Hematopoietic multipotent progenitor cell treated with erythropoietin and hydrocortisone succinate and interleukin-3 and kit ligand, for 6 days (in vitro differentiated cells): ENCODE measurements at places on chromosomes 12 and 14.
A peak's percentile ranks its signal among the peaks of the same experiment; 100 is the strongest.

GRCh38 chr14:64478634-64479250 lies 13.4 kb downstream of the AKAP5 start:
- DNase-seq: peak; percentile 64

- DNase-seq: peak; percentile 32
Measured at GRCh38 chr12:49121047-49121696, 10.0 kb downstream of the TUBA1B start.

DNA sequence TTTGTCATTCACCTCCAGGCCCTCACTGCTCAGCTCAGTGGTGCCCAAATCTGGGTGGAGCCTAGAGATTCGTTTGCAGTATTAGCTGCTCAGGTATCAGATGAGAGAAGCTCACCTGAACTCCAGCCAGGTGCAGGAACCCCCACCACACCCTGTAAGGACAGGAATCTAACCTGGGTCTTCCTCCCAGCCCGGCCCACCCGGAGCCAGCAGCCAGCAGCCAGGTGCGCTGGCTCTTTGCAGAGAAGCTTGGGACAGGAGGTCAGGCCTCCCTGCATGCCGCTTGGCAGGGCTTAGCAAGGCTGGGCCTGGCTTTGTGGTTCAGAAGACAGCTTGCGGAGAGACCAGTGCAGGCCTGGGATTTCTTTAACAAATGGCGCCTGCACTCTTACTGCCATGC lies 125.6 kb upstream of the MYL2 start:
- no peak for DNase-seq

DNA sequence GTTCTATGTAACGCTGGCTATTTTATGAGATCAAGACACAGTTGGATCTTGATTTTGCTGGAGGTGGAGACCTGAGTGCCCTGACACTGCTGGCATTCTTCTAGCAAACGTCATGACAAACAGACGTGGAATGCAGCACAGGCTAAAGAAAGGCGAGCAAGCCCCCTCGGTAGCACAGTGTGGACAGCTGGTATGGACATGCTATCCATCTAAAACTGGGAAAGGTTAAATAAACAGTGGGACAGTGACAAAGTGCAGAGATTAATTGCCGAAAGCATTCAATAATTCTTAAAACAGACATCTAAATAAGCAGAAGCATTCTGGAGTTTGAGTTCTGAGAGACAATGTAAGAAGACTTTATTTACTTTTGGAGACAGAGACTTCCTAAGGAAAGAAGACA lies 237.2 kb downstream of the FBXL14 start:
- no peak for DNase-seq

DNA sequence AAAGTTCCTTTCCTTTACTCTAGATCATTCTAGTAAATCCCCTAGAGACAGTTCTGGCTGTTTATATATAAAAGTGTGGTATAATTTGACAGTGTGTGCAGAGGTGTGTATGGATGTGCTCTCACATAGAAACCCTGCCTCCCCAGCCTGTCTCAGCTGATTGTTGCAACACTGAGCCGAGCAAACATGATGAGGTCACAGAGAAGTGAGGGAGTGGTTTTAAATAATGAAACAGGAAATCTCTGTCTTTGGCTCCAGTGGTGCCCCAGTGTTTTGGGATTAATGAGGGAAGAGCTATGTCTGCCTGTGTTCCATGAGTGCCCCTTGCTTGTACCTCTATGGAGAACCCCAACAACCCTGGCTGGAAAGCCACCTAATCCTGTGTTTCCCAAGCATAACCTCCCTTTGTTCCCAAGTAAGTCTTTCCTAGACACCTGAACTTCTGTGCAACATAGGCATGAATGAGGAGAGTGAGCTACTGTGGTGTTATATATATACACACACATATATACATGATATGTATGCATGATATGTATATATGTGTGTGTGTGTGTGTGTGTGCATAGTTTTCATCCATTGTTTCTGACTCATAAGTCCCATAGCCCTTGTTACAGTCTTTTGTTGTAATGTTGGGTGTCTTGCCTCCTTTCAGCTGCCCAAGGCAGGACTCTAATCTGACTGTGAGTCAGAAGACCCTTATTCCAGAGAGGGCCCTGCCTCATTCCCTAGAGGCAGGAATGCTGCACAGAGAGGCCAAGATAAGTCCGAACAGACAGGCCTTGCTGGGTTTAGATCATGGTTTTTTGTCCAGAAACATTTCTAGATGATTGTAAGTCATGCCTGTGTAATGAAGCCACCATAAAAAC lies 18.0 kb downstream of the TRAF3 start:
- peak; percentile 64 for DNase-seq

GRCh38 chr12:116091579-116091978 lies 185.9 kb downstream of the MED13L start:
- DNase-seq: no peak

DNA sequence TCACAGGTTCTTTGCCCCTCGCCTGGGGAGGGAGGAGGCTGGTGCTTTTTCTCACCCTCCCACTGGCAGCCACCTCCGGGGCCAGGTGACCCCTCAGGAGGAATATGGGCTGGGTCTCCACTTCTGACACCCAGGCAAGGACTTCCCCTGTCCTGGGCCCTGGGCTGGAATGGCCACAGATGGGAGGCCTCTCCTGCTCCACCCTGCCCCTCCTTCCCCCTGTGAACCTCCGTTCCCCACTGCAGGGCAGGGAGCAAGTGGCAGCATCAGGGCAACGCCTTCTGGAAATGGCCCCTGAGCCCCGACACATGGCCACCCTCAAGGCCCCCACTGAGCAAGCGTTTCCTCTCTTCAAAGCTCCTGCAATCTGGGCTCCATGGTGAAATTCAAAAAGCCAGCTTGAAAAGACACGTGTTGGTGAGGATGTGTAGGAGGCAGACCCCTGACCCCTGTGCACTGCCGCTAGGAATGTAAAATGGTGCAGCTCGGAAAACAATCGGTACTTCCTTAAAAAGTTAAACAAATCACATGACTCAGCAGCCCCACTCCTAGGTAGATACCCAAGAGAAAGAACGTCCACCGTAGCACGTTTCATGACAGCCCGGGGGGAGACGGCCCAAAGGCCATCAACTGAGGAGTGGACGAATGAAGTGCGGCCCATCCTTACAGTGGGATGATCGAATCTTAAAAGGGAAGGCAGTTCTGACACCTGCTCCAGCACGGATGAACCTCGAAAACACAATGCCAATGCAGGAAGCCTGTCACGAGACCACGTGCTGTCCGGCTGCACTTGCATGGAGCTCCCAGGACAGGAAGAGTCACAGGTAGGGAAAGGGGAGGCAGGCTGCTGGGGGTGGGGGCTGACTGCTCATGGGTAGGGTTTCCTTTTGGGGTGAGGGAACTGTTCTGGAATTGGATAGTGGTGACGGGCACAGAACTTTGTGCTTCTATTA lies 11.5 kb downstream of the XRCC3 start:
- no peak for DNase-seq

DNA sequence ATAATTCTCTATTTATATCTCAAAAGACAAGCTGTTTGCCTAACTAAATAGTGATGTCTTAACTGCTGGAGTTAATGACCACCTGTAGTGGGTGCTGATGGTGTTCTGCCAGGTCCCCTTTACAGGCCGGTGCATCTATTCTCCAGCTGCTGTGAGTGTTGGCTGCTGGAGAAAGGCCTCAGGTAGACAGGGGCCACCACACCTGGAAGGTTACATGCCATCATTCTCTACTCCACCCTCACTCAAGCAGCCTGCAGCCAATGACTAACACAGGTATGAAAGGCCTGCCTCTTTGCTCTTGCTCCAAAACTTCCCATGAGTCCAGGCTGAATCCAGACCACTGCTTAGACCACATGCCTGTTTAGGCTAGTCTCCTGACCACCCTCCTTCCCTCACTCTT lies 73.9 kb downstream of the RPS6KA5 start:
- no peak for DNase-seq

DNA sequence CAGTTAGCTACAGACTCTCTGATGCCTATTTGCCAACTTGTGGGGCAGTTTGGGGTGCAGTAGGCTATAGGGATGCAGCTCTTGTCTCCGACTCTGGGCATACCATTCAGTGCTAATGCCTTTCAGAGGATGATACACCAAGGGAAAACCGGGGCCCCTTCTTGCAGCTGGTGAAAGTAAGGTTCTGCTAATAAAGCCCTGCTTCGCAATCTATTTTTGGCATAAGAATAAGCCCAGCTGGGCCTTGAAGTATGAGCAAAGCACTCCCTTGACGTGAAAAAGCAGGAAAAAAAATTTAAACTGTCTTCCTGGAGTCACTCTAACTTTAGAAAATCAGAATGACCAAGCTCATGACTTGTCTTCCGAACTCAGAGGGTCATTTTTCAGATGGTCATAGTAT lies 124.1 kb upstream of the RBM19 start:
- no peak for DNase-seq

DNA sequence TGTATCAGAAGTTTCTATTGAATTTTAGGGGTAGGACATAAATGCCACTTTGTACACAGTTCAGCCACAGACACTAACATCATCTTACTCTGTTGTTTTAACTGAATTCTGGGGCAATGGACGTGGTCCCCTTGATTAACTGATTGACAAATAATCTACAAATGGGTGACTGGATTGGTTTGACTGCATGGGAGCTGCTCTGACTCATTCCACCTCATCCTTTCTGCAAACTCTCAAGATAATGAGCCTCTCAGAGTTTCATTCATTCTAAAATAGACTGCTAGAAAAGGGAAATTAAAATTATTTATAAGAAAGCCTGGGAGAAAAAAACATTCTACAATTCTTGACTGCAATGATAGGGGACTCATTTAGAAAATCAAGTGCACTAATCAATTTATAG lies 570.4 kb upstream of the SEL1L start:
- DNase-seq: no peak

DNA sequence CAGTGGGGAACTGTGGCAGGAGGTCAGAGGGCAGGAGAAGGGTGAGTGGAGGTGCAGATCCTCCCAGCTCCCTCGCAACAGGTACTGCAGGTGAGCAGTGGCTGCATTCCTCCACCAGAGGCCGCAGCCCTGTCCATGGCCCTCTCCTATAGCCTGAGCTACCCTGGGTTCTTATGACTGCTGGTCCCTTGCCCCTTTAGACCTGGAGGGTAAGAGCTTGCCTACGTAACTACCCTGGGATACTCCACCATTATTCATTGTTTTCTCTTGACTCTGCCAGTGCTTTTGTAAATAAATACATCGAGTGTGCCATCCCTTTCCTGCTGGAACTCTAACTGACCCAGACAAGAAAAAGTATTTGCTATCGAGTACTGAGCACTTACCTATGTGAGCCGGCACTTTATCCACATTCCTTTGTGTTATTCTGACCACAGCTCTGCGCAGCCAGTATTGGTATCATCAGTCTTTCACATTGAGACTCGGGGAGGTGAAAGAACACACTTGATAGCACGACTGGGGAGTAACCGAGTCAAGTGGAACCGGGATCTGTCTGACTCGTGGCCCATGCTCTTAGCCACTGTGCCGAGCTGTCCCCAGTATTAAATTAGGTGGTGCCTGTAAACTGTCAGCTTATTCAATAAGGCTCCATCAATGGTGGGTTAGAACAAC lies 38.5 kb downstream of the LTBP2 start:
- DNase-seq: no peak

DNA sequence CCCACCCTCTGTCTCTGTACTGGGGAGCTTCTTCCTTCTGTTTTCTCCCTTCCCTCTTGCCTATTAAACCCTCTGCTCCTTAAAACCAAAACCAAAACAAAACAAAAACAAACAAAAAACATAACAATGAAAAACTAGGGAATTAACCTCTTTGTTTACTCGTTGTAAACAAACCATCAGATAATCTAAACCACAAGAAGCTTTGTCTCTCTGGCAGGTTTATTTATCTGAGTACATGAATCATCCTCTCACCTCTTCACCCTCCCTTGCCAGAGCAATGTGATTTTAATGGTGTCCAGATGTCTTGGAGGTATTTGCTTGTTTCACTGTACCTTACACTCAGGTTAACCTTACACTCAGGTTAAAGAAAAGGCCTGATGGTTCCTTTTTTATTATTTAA lies 66.1 kb downstream of the DYRK2 start:
- no peak for DNase-seq

GRCh38 chr14:85604714-85605113 lies 74.8 kb downstream of the FLRT2 start:
- no peak for DNase-seq

DNA sequence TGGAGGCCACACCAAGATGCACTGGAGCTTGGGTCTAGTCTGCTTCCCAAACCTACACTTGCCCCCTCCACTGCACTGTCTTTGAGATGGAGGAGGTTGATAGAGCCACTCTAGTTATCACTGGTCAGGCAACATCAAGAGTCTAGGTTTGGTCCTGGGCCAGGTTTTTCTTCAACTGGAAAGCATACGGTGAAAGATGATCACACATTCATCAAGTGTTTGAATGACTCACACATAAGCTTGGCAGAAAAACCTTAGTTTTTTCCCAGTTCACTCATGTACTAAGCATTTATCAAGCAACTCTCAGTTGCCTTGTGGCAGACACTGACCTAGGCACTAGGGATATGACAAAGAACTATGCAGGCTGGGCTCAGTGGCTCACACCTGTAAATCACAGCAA lies 84.5 kb downstream of the PLEKHG3 start:
- peak; percentile 24 for DNase-seq

- DNase-seq: no peak
Measured at GRCh38 chr14:104266631-104267575, 128.5 kb downstream of the KIF26A start.

GRCh38 chr12:6092784-6093722 lies 31.4 kb downstream of the VWF start:
- DNase-seq: no peak

DNA sequence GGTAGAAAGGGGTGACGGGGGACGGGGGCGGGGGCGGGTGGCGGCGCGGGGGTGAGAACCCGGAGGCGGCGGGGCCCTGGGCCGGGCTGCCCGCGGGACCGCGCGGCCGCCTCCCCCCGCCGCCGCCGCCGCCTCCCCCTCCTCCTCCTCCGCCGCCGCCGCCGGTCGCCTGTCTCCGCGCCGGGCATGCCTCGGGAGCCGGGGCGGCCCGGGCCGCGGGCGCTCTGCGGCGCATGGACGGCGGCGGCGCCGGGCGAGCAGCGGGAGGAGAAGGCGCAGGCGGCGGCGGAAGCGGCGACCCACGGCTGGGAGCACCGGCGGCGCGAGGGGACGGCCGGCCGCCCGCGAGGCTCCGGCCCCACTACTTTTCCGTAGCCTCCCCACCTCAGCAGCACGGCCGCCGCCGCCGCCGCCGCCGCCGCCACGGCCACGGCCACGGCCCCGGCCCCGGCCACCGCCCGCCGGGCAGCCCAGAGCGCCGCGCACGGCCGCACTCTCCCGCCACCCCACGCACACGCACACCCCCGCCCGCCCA lies at the start of gene NPAS3:
NPAS3 (plus strand) TSS at position 161 of the 535 bp plus-strand sequence.
- no peak for DNase-seq
